CD4-positive, CD25-positive, alpha-beta regulatory T cell (primary cell): ENCODE measurements at places on chromosomes 6 and 20. TPM values are rescaled to one million over a fixed set of nuclear protein-coding genes. Genes with fewer than 3 reads are reported as not detected.

MUC22 gene
- total RNA-seq = not detected

GRCh38 chr6:318243-318890 is 26.1 kb downstream of the DUSP22 start:
- no peak for DNase-seq

DNA sequence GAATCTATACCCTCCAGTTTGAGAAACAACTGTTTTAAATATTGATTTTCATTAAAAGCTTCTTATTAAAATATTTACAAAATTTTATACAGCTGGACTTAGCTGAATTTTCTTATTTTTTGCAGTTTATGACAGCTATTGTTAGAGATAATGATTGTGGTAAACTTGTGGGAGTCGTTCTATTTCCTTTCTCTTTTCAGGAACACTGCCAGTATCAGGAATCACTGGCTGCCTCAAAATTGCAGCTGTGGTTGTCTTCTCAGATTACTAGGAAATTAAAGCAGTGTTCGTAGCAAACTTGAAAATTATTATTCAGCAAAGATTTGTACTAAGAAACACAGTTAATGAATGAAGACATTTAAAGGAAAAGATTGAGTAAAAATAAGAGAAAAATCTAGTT is 311.0 kb downstream of the CENPW start:
- no peak for DNase-seq

- DNase-seq = no peak
Observed at GRCh38 chr20:41177636-41178035, 40.3 kb downstream of the PLCG1 start.

DNA sequence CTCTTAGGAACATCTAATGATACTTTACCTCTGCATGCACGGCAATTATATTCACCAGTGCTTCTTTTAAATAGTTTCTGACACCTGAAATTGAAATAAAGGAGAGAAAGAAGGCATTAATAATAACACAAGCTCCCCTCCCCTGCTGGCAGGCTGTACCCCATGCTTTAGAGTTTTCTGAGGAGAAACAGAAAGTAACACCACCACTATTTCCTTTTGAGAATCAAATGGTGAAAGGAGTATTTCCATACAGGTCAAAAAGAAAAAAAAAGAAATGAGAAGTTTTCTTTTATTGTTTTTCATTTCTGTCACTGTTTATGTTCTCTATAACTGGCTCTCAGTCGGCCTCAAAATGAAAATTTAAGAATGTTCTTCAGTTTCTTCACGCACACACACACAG is 108.1 kb downstream of the IRF4 start:
- peak; percentile 26 for DNase-seq

DNA sequence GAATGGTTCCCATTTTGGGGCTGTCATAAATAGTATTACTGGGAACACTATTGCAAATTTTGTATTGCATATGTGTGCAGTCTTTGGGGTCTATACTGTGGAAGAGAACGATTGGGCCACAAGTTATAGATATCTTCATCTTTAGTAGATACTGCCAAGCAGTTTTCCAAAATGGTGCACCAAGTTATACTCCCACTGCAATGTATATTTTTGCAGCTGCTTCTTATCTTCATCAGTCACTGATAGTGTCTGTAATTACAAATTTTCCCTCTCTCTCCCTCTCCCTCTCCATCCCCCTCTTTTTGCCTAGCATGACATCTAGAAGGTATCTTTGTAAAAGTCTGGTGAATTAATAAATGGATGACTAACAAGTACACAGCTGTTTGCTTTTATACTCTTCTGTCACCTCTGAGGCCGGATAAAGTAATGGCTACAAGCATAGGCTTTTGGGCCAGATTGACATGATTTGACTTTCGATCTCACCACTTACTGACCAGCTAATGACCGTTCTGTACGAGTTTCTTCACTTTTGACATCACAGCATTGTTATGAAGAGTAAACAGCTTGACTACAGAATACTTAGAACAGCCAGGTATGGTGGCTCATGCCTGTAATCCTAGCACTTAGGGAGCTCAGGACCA is 113.3 kb upstream of the SLC2A12 start:
- no peak for DNase-seq

- no peak for DNase-seq
Observed at GRCh38 chr20:37630166-37630565, 63.7 kb upstream of the CTNNBL1 start.

DNA sequence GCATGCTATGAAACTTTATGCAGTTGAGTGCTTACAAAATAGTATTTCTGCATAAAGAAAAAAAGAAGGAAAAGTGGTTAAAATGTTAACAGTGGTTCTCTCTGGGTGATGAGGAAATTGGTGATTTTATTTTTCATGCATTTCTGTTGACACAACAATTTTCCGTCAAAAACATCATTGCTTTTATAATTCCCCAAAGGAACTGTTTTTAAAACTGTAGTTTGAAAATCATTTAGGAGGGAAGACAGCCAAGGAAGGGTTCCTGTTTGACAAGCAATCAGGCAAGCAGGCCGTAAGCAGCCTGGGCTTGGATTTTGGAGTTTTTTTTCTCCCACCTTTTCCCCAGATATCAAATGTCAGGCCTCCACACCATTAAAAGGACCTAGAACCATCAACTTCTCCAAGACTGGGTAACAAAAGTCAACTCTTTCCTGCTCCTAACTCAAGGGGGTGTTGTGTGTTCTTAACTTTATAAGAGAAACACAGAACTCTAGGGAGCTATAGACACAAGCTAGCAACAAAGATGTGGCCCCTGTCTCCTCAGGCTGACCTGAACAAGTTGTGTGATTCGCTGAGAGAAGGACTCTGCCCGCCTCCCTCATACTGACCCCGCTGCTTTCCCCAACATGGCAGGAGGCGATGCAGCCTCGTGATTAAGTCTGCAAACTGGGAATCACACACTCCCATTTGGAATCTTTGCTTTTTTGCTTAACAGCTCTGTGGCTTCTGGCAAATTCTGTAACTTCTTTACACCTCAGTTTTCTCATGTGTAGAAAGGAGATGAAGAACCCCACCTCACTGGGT is 146.6 kb downstream of the BCAS1 start:
- no peak for DNase-seq

DNA sequence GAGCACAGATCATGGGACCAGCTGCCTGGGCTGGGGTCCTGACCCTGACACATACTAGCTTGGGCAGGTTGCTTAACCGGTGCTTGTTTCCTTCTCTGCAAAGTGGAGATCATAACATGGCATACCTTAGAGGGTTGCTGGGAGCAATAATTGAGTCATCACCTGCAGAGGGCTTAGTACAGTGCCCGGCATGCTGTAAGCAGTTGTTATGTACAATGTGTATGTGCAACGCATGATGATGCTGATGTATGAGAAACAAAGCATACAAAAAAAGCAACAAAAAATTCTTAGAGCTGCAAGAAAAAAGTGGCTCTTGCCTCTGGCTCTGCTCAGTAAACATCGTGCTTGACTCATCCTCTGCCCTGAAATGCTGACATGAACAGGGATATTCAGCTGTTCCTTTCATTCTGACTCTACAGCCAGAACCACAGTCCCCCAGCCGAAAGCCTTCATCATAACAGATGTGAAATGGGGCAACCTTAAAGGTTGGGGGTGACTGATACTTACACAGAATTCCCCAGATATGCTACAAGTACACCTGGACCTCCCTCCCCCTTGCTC is 91.7 kb downstream of the CLIC5 start:
- DNase-seq = peak; percentile 46

DNA sequence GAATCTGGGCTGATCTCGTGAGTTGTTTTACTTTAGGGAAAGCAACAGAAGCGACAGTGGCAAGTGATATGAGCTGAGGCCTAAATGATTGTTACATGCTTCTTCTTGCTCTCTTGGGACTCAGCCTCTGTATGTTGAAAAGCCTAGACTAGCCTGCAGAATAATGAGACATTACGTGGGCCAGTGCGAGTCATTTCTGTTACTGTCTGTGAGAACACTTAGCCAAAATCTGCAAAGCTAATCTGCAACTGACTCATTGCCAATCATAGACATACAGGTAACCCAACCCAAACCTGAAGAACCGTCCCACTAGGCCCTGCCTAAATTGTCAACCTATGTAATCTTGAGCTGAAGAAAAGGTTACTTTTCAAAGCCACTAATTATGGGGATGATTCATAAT is 77.4 kb upstream of the F13A1 start:
- DNase-seq = no peak

SLC17A2 gene
- not detected for total RNA-seq

TRAPPC3L gene
- total RNA-seq = 0.37 TPM

HFE gene
- total RNA-seq = 2.6 TPM

DNA sequence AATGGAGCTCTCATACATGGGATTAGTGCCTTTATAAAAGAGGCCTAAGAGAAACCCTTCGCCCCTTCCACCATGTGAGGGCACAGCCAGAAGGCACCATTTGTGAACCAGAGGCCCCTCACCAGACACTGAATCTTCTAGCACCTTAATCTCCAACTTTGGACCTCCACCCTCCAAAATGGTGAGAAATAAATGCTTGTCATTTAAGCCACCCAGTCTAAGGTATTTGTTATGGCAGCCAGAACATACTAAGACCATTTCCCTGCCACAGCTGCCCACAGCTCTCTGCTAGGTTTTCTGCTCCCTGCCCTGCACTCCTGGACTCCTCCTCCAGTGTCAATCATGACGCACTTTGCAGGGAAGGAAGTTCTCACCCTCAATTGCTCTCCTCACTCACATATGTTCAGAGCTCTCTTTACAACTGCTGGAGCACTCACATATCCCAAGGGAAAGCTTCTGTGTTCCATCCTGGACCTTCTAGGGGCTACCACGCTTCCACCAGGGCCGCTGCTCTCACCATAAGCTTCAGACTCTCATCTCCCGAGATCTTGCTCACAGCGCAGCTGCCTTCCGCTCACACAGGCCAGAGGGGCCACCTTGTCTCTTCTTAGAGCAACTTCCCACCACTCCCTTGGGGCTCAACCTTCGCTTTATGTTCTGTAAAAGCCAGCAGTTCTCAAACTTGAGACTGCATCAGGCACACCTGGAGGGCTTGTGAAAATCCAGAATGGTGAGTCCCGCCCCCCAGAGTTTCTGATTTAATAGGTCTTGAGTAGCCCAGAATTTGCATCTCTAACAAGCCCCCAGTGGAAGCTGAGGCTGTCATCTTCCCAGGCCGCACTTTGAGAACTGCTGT is 1.6 kb upstream of the LY86 start:
- DNase-seq = no peak

DNA sequence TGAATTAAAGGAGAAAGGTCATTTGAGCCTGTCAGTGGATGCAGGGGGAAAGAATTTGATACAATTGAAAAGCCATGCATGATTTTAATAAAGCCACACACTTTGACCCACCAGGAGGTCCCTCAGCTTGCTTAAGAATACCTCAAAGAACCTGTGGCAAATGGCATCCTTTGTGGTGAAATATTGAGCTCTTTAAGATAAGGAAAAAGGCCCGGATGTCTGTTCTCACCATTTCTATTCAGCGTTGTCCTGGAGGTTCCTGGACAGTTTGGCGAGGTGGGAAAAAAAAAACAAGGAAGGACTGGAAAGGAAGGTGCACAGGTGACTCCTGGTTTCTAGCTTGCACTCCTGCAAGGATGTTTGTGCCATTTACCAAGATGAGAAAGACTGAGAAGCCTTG is 91.0 kb downstream of the TOX2 start:
- DNase-seq = no peak

EEF1E1 gene
- 13.1 TPM for total RNA-seq

RAET1G gene
- total RNA-seq = 0.76 TPM

- no peak for DNase-seq
Observed at GRCh38 chr6:131923356-131923755, 27.8 kb downstream of the CCN2 start.

GRCh38 chr6:14857001-14857400 is 388.9 kb upstream of the JARID2 start:
- DNase-seq = no peak

DNA sequence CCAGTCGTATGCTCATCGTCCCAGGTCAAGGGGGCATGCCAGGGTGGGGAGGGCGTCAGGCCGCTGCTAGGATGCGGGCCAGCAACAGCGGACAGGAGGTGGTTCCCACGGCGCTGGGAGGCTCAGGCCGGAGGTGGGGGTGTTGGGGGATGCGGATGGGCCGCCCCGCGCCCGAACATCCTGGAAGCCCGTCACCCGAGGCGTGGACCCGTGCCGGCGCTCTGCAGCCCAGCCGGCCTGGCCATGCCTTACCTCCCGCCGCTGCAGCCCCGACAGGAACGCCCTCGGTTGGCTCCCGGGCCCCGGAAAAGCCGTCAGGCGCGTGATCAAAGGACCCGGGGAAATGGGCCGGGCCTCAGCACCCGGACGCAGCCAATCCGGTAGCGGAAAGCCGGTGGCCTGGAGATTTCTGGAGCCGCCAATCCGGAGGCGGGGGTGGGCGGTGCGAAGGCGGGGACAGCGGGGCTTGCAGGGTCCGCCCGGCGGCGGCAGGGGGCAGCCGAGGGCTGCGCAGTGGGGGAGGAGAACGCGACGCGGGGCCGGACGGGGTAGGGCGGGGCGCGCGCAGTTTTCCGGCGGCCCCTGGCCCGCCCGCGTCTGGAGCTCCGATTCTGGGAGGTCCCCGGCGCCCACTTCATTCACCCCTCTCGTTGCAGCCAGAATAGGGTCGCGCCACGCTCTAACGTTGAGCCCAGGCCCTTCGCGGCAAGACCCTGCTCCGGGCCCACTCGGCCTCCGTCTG is at the start of gene SMIM29:
TSS of gene SMIM29 (minus strand) at position 280 of the 742 bp plus-strand sequence. CDS start 1,215 bp downstream, outside the sequence.
- peak; percentile 96 for DNase-seq
